ENCODE measurements at places on chromosomes 12 and 14. TPM values are rescaled to one million over a fixed set of nuclear protein-coding genes. Genes with fewer than 3 reads are reported as not detected.

DNA sequence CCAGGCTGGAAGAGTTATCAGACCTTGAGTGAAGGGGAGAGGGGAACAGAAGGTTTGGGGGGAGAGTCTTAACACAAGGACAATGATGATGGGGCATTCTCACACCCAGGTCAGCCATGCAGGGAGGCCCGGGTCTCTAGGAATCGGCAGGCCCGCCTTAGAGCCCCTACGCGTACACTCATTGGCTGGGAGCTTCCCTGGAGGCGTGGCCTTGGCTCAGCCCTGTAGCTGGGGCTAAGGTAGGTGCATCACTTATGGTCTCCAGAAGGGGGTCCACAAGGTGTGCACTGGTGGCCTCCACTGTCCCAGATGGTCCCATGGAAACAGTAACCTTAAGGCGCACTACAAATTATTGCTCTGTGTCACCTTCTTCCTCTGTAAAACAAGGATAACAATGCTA, 660.1 kb downstream of the MED13L start:
- DNase-seq, result no peak

GRCh38 chr12:90287585-90287984, 578.9 kb upstream of the ATP2B1 start:
- DNase-seq, result no peak

DNA sequence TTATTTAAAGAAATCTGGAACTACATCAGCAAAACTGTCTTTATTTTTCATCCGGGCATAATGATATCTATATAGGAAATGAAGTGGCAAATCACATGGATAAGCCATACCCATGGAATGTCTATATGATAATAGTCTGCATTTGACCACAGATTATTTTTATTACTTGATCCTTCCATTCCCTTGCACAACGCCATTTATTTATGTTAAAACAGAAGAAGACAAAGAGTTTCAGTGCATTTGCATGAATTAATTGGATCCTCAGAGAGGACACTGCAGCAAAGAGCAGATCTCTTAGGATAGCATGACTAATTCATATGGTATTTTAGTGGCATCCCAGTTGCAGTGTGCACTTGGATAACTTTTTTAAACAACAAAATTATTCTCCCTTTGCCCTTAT, 345.0 kb downstream of the CCDC91 start:
- no peak for DNase-seq

BCL7A gene
- total RNA-seq, result 9.8 TPM

Measured in left cardiac atrium (tissue), 4 donors.